Adrenal gland (tissue), 19 donors: ENCODE measurements at places on chromosomes 11 and 22. TPM values are rescaled to one million over a fixed set of nuclear protein-coding genes. Genes with fewer than 3 reads are reported as not detected.
A peak's percentile ranks its signal among the peaks of the same experiment; 100 is the strongest.

- no peak overlapping the region for H3K27ac ChIP-seq
- no peaks in the 10 kb centered on the region for H3K36me3 ChIP-seq
- H3K4me1 ChIP-seq: no peaks in the 10 kb centered on the region
- DNase-seq: no peak
Measured at GRCh38 chr11:124481365-124482323, 36.1 kb upstream of the OR8B8 start.

GRCh38 chr22:36422287-36423014, 34.7 kb upstream of the MYH9 start:
- no peak overlapping the region for H3K4me3 ChIP-seq
- no peaks in the 10 kb centered on the region for H3K36me3 ChIP-seq
- peaks cover 17% of the 10 kb centered on the region for H3K4me1 ChIP-seq

Gene CDKN1C
- polyA plus RNA-seq: 152 TPM

- H3K4me1 ChIP-seq: peaks cover 10% of the 10 kb centered on the region
- H3K4me3 ChIP-seq: no peak overlapping the region
- H3K27me3 ChIP-seq: no peaks in the 10 kb centered on the region
- peak; percentile 81 for DNase-seq
- H3K27ac ChIP-seq: no peak overlapping the region
- no peaks in the 10 kb centered on the region for H3K36me3 ChIP-seq
Measured at GRCh38 chr22:38862375-38863329, 9.4 kb downstream of the CBX6 start.

DNA sequence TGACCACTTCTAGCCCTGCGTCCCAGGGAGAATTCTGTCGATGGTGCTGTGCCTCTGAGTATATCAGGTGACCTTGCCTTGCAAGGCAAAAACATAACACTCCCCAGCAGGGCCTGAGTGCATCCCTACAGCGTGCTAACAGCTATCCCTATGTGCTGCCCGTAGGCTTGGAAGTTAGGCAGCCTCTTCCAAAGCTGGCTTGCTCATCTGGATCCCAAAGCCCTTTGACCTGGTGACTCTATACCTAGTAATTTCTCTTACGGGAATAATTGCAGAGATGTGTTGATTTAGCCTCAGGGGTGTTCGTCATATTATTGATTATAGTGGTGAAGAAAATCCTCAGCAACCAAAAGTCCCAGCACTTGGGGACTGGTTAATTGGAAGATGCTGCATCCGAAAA, 32.6 kb upstream of the CRYBB3 start:
- H3K36me3 ChIP-seq: no peaks in the 10 kb centered on the region
- H3K27me3 ChIP-seq: no peaks in the 10 kb centered on the region
- no peak overlapping the region for H3K4me3 ChIP-seq
- peak overlapping the region; percentile 44 for H3K27ac ChIP-seq

Gene SAA4
- polyA plus RNA-seq: 2.8 TPM
